ENCODE measurements at places on chromosomes 3 and 15.
A peak's percentile ranks its signal among the peaks of the same experiment; 100 is the strongest.

DNA sequence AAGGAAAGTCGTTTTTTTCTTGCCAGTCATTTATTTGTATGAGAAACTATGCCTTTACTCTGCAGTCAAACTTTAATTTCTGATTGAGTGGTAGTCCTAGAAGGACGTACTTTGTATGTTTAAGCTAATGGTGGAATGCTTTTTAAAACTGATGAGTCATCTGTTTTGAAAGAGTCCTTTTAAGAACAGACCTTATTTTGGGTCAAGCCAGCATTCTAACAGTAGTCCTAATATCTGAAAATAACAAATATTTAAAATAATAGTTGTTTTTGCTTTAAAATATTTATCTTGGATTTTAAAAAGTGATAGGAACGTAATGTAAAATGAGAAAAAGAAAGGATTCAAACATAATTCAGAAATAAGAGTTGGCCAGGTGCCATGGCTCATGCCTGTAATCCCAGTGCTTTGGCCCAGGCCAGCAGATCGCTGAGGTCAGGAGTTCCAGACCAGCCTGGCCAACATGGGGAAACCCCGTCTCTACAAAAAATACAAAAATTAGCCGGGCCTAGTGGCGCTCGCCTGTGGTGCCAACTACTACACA is 1.3 kb upstream of the LRRC58 start:
- no peak for DNase-seq
- no peaks in the 10 kb centered on the region for H3K27me3 ChIP-seq
- peaks cover 27% of the 10 kb centered on the region for H3K4me1 ChIP-seq
- peak overlapping the region; percentile 48 for H3K4me3 ChIP-seq
- H3K36me3 ChIP-seq, result peaks cover 7% of the 10 kb centered on the region

- H3K36me3 ChIP-seq, result no peaks in the 10 kb centered on the region
- H3K4me3 ChIP-seq, result no peak overlapping the region
- H3K4me1 ChIP-seq, result no peaks in the 10 kb centered on the region
- DNase-seq, result no peak
Observed at GRCh38 chr3:37582086-37582485, 279.6 kb upstream of the CTDSPL start.

- H3K36me3 ChIP-seq, result peaks cover 17% of the 10 kb centered on the region
- DNase-seq, result no peak
- peaks cover 7% of the 10 kb centered on the region for H3K4me1 ChIP-seq
- no peak overlapping the region for H3K4me3 ChIP-seq
- H3K27ac ChIP-seq, result no peak overlapping the region
- no peaks in the 10 kb centered on the region for H3K27me3 ChIP-seq
Observed at GRCh38 chr3:38019658-38020341, 9.6 kb downstream of the PLCD1 start.

GRCh38 chr15:89749951-89750559 is 994 bp downstream of the MESP1 start:
- H3K27ac ChIP-seq, result no peak overlapping the region
- peak; percentile 23 for DNase-seq
- no peaks in the 10 kb centered on the region for H3K36me3 ChIP-seq
- H3K4me3 ChIP-seq, result peak overlapping the region; percentile 77

DNA sequence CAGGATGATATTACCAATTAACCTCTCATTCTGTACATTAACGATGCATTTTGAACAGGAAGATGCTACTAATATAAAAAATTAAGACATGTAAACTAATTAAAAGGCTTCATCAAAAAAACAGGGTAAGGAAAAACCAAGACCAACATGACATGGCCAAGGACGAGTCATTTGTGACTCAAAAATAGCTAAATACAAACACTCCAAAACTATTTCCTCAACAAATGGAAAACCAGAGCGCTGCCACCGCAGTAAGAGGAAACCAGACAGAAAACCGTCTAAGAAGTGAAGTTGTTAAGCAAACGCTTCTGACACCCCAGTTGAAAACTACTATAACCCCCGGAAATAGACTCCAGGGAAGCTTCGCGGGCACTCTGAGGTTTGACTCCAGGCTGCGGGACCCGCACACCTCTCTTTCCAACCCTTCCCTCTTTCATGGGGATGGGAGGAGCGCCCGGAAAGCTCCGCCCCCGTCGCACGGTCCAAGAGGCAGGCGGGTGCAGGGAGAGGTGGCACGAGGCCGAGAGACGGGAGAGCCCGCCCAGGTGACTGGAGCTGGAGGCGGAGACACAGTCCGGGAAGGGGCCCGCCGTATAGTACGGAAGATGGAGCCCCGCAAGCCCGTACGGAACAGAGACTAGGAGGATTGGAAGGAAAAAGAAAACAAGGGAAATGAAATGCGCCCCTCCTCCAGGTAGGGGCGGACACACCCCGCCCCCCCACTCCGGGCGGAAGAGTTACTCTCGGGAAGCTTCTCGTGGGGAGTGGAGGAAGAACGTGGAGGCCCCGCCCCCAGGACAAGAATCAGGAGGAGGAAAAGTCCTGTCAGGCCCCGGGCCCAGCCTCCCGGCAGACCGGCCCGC is 708 bp downstream of the DCAF1 start:
- peak; percentile 91 for DNase-seq
- peak overlapping the region; percentile 98 for H3K4me3 ChIP-seq
- H3K4me1 ChIP-seq, result peaks cover 21% of the 10 kb centered on the region

DNA sequence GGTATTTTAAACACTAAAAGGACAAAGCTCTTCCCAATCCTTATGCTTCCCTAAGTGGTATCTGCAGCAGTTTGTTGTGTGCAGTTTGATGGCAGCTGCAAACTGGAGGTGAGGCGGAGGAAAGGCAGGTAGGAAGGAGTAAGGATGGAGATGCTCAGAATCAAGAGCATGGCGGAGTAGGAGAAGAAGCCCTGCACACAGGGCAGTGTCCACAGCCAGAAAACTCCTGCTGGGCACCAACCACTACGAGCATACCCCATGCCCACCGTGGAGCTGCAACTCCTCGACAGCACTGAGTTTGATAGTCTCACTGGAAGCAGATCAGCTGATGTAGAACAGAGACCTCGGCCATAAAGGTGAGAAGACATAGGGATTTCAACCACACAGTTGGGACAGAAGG is 30.3 kb upstream of the ESYT3 start:
- no peaks in the 10 kb centered on the region for H3K36me3 ChIP-seq
- no peak overlapping the region for H3K27ac ChIP-seq
- H3K4me1 ChIP-seq, result no peaks in the 10 kb centered on the region
- no peak for DNase-seq
